ENCODE measurements at places on chromosomes 2 and 18. TPM values are rescaled to one million over a fixed set of nuclear protein-coding genes. Genes with fewer than 3 reads are reported as not detected.

- no peaks in the 10 kb centered on the region for H3K36me3 ChIP-seq
- H3K27ac ChIP-seq = no peak overlapping the region
- no peak overlapping the region for H3K4me3 ChIP-seq
- no peak for DNase-seq
These were observed 19.0 kb downstream of the CRACDL start for GRCh38 chr2:98917031-98917471.

The DLGAP1 gene
- total RNA-seq = 3.6 TPM

The LAMA1 gene
- total RNA-seq = 4.7 TPM

The COA5 gene
- 24.3 TPM for total RNA-seq

The CDH2 gene
- total RNA-seq = 1.6 TPM

DNA sequence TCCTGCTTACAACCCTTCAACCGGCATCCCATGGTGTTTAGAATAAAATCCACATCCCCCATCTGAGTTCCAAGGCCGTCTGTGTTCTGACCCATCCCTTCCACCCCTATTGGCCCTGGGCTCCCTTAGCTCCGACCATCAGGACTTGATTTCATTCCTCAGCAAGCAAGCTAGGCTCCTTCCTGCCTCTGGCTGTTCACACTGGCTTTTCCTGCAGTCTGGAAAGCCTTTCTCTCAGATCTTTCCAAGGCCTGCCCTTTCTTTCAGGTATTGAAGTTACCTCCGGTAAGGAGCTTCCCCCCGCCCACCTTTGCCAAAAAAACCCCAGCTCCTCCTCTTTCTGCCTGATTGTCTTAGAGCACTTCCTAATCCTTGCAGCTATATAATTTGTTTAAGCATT is 86.8 kb downstream of the CLIP4 start:
- no peaks in the 10 kb centered on the region for H3K4me1 ChIP-seq
- H3K27me3 ChIP-seq = no peaks in the 10 kb centered on the region
- no peaks in the 10 kb centered on the region for H3K36me3 ChIP-seq
- H3K27ac ChIP-seq = no peak overlapping the region

DNA sequence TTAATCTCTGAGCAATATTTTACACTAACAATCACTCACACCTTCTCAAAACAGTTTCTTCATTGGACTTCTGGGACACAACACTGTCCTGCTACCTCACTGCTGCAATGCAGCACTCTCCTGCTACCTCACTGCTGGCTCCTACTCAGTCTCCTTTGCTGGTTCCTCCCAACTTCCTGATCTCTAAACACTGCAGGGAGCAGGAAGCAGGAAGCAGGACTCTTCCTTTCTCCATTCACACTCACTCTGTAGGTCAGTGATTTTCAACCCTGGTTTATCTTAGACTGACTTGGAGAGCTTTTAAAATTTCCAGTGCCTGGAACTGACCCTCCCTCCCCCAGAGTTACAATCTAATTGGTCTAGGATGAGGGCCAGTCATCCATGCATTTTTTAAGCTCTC is 243.4 kb upstream of the RBBP8 start:
- H3K36me3 ChIP-seq = no peaks in the 10 kb centered on the region
- no peak overlapping the region for H3K27ac ChIP-seq
- no peak overlapping the region for H3K4me3 ChIP-seq
- no peaks in the 10 kb centered on the region for H3K27me3 ChIP-seq
- no peaks in the 10 kb centered on the region for H3K4me1 ChIP-seq
- DNase-seq = no peak

DNA sequence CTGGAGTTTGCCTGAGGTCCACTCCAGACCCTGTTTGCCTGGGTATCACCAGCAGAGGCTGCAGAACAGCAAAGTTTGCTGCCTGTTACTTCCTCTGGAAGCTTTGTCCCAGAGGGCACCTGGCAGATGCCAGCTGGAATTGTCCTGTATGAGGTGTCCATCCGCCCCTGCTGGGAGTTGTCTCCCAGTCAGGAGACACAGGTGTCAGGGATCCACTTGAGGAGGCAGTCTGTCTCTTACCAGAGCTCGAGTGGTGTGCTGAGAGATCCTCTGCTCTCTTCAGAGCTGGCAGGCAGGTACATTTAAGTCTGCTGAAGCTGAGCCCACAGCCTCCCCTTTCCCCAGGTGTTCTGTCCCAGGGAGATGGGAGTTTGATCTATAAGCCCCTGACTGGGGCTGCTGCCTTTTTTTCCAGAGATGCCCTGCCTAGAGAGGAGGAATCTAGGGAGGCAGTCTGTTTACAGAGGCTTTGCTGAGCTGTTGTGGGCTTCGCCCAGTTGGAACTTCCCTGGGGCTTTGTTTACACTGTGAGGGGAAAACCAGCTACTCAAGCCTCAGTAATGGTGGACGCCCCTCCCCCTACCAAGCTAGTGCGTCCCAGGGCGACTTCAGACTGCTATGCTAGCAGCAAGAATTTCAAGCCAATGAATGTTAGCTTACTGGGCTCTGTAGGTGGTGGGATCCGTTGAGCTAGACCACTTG is 34.7 kb downstream of the TFPI start:
- H3K36me3 ChIP-seq = no peaks in the 10 kb centered on the region
- no peaks in the 10 kb centered on the region for H3K4me1 ChIP-seq
- no peak overlapping the region for H3K4me3 ChIP-seq
- no peak for DNase-seq

DNA sequence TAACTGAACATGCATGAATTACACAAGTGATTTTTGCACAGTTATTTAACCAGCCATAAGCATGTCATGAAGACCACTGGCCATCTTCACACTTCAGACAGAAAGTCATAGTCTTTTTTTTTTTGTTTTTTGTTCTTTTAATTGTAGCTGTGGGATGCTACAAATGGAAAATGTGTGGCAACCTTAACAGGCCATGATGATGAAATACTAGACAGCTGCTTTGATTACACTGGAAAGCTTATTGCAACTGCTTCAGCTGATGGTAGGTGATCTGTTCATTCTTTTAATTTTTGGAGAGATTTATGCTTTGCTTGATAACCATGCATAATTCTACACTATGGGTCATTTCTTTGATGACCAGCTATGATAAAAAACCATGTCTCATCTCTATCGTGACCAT is 35.6 kb downstream of the DAW1 start:
- no peaks in the 10 kb centered on the region for H3K36me3 ChIP-seq
- H3K27me3 ChIP-seq = no peaks in the 10 kb centered on the region
- no peaks in the 10 kb centered on the region for H3K4me1 ChIP-seq
- H3K27ac ChIP-seq = no peak overlapping the region
- no peak for DNase-seq

DNA sequence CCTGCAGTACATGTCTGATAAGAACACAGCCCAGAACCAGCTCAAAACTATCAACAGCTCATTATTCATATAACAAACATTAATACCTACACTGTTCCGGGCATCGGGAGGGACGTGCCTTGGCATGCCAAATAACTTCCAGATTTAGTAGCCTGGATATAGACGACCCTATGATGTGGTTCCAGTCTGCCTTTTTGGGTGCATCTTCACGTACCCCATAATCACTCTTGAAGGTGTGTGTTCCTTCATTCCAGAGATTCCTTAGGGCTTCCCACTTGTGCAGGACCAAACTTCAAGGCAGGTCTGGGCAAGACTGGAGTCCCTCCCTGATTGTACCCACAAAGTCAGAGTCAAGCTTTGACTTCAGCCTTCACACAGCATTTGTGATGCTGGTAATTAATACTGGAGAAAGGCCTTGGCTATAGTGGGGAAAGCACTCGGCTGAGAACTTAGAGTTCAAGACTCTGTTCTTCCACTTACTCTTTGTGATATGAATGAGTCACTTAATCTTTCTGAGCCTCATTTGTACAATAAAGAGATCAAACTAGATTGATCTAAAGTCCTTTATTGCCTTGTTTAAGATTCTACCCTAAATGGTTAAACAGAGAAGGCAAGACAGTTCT is 27.7 kb upstream of the SPATS2L start:
- no peaks in the 10 kb centered on the region for H3K4me1 ChIP-seq
- no peak overlapping the region for H3K27ac ChIP-seq
- no peak overlapping the region for H3K4me3 ChIP-seq
- no peak for DNase-seq

DNA sequence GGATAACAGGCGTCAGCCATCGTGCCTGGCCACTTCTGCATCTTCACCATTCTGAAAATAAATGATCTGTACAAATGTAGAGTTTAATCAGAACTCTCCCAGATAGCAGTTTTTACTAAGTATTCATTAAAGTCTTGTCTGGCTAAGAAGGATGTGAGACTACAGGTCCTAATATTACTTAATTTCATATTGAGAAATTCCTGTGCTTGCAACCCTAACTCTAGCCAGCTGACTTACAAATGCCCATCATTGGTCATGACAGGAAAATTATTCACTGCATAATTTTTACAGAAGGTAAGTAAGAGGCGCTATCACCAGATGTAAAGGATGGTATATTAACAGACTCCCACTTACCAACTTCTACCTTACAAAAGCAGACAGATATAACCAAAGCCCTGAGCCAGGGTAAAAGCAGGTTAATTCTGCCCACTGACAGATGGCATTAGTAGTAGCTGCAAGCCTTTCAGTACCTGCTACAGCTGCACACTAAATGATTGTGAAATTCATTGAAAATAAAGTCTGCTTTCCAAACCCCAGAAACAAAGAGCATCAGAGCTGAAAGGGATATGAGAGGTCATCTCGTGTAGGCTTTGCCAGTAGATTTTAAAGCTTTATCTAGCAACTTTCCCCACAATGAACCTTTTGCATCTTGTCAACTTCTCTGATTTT is 271.3 kb upstream of the STON1 start:
- peaks cover 3% of the 10 kb centered on the region for H3K4me1 ChIP-seq
- DNase-seq = no peak
- no peak overlapping the region for H3K4me3 ChIP-seq

GRCh38 chr18:33711514-33711913 is 133.5 kb downstream of the ASXL3 start:
- no peak for DNase-seq
- H3K27ac ChIP-seq = no peak overlapping the region
- no peak overlapping the region for H3K4me3 ChIP-seq
- H3K27me3 ChIP-seq = no peaks in the 10 kb centered on the region

The RAD51AP2 gene
- total RNA-seq = not detected

DNA sequence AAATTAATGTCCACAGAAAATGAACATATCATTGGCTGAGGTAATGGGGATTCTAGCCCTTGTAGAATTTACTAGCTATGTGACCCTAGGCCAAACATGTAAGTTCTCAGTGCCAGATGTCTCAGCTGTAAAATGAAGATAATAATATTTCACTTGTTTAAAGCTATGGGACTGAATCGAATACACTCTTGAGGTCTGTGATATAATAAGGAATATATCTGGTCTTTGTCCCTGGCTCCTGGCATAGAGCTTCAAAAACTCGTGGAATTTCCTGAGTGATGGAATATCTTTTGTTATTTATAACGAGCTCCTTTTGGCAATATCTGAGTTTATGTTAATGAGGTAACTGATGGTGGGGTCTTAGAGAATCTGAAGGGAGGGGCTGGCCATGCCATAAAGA is 201.4 kb upstream of the CYP26B1 start:
- no peaks in the 10 kb centered on the region for H3K27me3 ChIP-seq
- no peak overlapping the region for H3K27ac ChIP-seq
- H3K4me1 ChIP-seq = no peaks in the 10 kb centered on the region
- DNase-seq = no peak
- H3K4me3 ChIP-seq = no peak overlapping the region

The GLS gene
- total RNA-seq = 346 TPM

DNA sequence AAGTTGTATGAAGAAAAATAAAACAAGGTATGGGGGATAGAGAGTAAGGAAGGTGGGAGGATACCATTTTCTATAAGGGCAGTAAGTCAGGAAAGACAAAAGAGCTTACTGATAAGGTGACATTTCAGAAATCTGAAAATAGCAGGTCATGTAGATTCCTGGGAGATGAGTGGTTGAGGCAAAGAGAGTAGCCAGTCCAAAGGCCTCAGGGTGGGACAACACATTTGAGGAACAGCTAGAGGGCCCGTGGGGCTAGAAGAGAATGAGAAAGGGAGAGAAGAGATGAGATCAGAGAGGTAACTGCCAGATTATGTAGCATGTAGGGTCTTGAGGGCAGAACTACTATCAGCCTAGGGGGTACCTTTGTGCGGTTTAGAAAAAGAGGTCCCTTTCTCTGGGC is 2.9 kb downstream of the CLHC1 start:
- no peak overlapping the region for H3K27ac ChIP-seq
- peaks cover 9% of the 10 kb centered on the region for H3K4me1 ChIP-seq
- H3K27me3 ChIP-seq = no peaks in the 10 kb centered on the region
- no peak overlapping the region for H3K4me3 ChIP-seq
- no peak for DNase-seq
- peaks cover 5% of the 10 kb centered on the region for H3K36me3 ChIP-seq

GRCh38 chr18:10168477-10168876 is 254.7 kb downstream of the VAPA start:
- no peak for DNase-seq
- H3K4me1 ChIP-seq = no peaks in the 10 kb centered on the region
- no peak overlapping the region for H3K27ac ChIP-seq

- no peak overlapping the region for H3K27ac ChIP-seq
- no peaks in the 10 kb centered on the region for H3K27me3 ChIP-seq
- H3K36me3 ChIP-seq = peaks cover 6% of the 10 kb centered on the region
- H3K4me1 ChIP-seq = no peaks in the 10 kb centered on the region
- DNase-seq = no peak
These were observed 25.0 kb downstream of the CYBRD1 start for GRCh38 chr2:171547256-171547655.
